Muscle of arm (tissue), 14 donors: ENCODE measurements at places on chromosomes 4 and X. TPM values are rescaled to one million over a fixed set of nuclear protein-coding genes. Genes with fewer than 3 reads are reported as not detected.

DNA sequence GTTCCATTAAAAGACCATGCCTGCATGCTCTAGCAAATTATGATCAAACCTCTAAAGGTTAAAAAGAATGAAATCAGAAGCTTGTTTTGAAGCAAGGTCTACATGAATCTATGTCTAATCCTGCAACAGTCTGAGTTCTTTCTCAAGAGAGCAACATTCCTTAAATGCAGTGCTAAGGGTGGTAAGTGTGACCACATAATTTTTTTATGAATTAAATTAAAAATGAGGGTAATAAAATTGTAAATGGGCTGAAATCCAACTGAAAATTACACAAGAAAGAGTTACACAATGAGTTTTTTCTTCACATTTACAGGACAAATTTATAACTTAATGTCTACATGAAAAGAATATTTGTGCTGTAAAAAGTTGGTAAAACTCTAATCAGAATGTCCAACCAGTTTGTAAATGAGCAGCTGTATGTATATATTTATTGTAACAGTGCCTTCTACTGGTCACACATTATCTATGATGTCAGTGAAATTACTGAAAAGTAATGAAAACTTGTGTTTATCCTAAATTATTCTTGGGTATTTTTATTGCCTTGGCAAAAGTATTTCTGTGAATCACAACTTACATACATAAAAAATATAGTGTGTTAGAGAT is 336.3 kb upstream of the PITX2 start:
- no peak for DNase-seq

DNA sequence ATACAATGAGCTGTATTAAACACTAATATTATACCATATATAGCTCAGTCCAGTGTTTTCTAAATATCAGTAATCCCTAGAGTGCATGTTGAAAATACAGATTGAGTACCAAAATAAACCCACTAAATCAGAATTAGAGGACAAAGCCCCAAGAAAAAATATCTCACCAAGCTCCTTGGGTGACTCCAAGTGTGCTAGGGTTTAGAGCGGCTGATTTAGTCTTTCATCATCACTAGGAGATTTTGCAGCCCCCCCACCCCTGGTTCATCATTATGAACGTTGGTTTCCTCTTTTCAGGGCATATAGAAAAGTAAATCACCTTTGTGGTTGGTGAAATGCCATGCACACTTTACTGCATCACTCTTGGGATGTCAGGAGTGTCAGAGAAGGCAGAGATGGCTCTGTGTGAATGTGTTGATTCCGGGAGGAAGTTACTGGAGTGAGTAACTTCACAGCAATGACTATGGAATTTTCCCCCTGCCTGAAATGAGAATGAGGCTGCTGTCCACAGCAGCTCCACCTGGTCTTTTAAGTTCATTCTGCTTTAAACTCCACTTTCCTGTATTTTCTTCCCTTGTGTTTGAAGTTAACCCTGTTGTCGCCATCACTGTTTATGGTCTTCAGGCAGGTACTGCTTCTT is 25.2 kb upstream of the ANAPC4 start:
- DNase-seq = no peak

HTR2C gene
- polyA plus RNA-seq = not detected

- DNase-seq = no peak
Observed at GRCh38 chr4:143389579-143390195, 53.0 kb downstream of the GAB1 start.

DNA sequence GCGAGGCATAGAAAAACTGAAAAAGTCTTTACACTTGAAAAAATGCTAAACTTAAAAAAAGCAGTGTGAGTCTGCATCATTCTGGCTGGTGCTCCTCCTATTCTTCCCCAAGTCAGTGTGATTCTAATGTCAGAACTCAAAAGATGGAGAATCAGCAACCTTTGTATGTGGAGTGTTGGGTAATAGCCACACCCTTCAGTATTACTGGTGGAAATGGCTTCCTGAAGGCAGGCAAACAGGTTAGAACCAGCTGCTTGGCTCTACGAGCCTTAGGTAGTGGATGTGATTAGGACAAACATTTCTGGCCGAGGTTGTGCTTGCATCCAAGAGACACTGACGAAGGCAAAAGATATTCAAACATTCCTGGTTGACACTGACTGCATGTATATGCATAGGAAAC is 353.4 kb upstream of the TACR3 start:
- DNase-seq = no peak

DNA sequence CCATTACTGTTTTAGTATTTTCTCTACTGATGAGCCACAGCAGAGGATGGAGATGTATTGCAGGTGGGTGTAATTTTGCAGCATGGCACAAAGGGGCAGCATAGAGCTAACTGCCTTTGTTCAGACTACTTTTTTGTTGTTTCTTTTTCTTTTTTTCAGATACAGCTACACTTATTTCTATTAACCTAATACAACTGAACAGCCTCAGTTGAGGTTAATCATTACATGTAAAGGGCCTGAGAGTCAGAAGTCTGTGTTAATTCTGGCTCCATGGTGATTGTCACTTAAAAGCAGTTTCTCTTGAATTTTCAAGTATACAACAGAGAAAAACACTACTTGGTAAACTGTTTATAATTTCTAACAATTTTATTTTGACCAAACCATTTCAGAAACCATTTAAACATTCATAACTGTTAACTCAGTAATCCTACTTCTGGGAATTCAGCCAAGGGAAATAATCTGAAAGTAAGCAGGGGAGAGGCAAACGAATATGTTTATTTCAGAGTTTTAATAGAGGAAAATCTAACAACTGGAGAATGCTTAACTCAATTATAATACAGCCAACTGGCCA is 13.9 kb upstream of the PPEF2 start:
- DNase-seq = peak; percentile 23

- no peak for DNase-seq
Observed at GRCh38 chr4:18923496-18924161, 902.1 kb upstream of the LCORL start.

CHM gene
- not detected for polyA plus RNA-seq

P2RY4 gene
- polyA plus RNA-seq = 0.12 TPM

- no peak for DNase-seq
Observed at GRCh38 chr4:141389649-141390048, 169.0 kb downstream of the ZNF330 start.

DNA sequence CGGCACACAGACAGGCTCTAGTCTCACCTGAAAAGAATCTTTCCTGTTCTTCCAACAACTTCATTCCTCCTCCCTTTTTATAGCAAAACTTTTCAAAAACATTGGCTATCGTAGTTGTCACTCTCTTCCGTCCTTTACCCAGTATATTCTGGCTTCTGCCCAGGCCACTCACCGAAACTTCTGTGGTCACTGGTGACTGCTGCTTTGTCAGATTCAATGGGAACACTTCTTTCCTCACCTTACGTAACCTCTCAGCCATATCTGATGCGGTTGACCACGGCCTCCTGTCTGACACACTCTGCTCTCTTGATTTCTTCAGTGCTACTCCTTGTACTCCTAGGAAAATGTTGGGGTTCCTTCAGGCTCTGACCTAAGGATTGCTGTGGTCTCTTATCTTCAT is 9.2 kb upstream of the RNF150 start:
- DNase-seq = no peak

DNA sequence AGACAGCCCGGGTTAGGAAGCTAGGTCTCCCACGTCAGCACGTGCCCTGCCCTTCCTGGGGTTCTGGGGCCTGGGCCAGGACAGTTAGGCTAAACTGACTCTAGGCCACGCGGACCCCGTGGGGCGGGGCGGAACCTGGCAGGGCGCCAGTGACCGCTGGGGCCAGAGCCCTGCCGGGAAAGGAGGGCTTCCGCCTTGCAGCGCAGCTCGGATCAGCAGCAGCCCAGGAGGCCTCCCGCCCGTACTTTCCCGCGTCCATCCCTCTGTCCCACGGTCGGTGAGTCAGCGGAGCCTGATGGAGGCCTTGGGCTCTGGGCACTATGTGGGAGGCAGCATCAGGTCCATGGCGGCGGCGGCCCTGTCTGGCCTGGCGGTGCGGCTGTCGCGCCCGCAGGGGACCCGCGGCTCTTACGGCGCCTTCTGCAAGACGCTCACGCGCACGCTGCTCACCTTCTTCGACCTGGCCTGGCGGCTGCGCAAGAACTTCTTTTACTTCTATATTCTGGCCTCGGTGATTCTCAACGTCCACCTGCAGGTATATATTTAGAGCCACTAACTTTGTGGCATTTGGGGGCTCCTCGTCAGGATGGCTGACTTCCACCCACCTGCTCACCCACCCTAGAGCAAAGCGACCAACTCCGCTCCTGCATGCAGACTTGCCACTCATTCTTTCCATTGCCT is at the start of gene SMIM10:
SMIM10 (plus strand) TSS at position 191 of the 681 bp plus-strand sequence; CDS start at position 296, 105 bp downstream.
- peak; percentile 73 for DNase-seq

DNA sequence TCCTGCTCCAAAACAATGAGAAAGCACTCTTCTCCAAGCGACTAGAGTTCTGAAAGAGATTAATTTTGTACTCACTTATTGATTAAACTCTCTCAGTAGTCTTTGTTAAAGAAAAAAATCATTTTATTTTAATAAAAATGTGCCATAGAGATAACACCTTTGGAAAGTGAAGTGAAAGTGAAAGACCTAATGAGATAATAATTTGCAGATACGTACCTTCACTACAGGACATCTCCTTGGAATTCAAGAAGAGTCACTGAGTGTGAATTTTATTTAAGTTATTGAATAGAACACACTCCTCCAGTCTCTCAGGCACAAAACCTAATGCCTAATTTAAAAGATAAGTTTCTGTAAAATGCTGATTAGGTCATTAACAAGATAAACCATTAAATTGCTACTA is 1070.6 kb upstream of the GRID2 start:
- no peak for DNase-seq

LSM6 gene
- 45.2 TPM for polyA plus RNA-seq

DNA sequence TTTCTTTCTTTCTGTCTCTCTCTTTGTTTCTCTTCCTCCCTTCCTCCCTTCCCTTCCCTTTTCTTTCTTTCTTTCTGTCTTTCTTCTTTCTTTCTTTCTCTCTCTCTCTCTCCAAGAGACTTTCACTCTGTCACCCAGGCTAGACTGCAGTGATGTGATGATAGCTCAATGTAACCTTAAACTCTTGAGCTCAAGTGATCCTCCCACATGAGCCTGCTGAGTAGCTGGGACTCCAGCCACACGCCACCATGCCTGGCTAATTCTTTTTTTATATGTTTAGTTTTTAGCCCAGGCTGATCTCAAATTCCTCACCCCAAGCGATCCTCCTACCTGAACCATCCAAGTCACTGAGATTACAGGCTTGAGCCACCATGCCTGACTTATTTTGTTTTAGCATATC is 64.3 kb upstream of the EMCN start:
- DNase-seq = no peak

SOWAHB gene
- 0.07 TPM for polyA plus RNA-seq

DNA sequence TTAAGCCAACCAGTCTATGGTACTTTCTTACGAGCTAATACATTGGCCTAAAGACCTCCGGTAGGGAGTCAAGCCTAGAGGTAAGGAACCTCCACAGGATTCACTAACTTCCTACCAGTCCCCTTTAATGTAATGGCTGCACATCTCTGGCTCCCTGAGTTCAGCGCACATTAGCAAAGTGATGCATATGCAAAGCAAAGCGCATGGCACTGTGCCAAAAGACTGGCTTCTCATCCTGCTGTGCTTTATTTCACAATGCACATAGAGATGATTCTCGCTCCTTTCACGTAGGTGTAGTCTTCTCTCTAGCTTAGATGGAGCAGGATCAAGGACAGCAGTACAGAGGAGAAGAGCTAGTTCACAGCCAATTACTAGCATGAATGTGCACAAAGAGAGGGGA is 14.6 kb upstream of the CLTRN start:
- DNase-seq = no peak

DCAF4L1 gene
- polyA plus RNA-seq = 0.12 TPM
